Renal cortex interstitium (tissue), 15 donors: ENCODE measurements at places on chromosomes 1 and 21.

GRCh38 chr1:198678901-198679329 is 40.1 kb downstream of the PTPRC start:
- DNase-seq = no peak

DNA sequence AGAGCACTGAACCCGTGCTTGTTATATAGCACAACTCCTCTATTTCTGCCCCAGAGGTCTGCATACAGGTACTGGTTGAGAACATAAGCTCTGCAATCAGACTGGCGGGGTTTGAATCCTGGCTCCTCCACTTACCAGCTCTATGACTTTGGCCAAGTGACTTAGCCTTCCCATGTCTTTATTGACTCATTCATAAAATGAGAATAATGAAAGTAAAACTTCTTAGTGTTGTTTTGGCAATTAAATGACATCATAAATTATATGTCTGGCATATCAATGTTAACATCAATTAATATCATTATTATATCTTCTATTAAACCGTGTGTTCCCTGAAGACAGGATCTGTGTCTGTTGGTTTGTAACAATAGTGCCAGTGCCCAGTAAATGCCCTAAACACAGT is 4.3 kb downstream of the INKA2 start:
- DNase-seq = no peak

GRCh38 chr21:21332492-21332891 is 334.3 kb downstream of the NCAM2 start:
- DNase-seq = no peak

- no peak for DNase-seq
Observed at GRCh38 chr1:167130829-167131510, 37.1 kb downstream of the STYXL2 start.

GRCh38 chr1:100661176-100661575 is 58.4 kb upstream of the VCAM1 start:
- DNase-seq = no peak

DNA sequence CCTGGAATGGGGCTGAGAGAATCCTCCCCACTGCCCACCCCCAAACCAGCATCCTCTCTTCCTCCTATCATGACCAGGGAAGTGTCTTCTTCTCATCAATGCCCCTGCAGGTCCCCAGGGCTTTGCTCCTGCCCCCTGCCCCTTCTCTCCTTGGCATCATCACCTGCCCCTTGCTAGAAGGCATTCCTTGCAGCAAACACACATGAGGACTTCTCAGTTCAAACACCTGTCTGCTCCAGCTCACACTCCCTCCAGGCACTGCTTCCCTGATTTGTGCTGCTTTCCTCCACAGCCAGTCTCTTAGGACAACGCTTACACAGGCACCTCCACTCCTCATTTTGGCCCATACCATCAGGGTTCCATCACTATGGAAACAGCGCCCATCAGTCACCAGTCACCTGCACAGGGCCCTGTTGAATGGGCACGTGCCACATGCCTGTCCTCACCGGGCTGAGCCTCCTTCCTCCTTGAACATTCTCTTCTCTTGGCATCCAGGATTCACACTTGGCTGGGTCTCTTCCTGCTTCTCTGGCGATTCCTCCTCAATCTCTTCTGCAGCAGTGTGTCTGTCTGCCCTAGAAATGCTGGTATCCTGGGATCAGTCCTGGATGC is 81.9 kb upstream of the EDN2 start:
- DNase-seq = no peak

GRCh38 chr1:10467078-10467477 is 5.3 kb downstream of the DFFA start:
- no peak for DNase-seq

DNA sequence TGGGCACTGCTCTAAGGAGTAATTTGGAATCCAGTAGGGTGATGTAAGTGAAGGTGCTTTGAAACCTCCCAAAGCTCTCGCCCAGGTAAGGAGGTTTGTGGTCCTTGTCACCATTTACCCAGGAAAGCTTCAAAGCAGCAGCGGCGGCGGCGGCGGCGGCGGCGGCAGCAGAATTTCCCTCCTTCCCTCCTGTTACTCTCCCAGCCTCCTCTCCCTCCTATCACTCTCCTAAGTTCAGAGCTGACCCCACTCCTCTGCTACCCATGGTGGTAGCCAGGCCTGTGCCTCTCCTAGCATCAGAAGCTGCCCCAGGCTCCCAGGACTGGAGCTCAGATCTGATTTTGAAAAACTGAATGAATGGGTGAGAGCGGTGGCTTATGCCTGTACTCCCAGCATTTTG is 60.7 kb downstream of the ACBD3 start:
- DNase-seq = no peak

DNA sequence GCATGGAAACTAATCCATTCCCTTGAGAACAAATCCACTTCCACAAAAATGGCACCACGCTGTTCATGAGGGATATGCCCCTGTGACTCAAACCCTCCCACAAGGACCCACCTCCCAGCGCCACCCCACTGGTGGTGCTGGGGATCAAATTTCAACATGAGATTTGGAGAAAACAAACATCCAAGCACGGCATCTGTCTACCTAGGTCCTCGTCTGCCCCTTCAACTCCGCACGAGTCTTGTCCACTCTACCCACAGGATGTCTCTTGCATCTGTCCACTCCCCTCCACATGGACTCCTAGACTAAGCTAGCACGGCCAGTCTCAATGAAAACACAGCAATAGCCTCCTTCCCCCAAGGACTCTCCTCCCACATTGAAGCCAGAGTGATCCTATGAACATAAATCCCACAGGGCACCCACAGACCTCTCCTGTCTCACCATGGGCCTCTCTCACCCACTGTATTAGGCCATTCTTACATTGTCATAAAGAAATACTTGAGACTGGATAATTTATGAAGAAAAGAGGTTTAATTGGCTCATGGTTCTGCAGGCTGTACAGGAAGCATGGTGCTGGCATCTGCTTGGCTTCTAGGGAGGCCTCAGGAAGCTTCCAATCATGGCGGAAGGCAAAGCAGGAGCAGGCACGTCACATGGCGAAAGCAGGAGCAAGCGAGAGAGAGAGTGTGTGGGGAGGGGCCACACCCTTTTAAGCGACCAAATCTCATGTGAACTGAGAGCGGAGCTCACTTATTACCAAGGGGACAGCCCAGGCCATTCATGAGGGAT is 101.4 kb downstream of the TOMM20 start:
- no peak for DNase-seq

GRCh38 chr1:204198348-204199340 is 2.4 kb upstream of the KISS1 start:
- DNase-seq = no peak

DNA sequence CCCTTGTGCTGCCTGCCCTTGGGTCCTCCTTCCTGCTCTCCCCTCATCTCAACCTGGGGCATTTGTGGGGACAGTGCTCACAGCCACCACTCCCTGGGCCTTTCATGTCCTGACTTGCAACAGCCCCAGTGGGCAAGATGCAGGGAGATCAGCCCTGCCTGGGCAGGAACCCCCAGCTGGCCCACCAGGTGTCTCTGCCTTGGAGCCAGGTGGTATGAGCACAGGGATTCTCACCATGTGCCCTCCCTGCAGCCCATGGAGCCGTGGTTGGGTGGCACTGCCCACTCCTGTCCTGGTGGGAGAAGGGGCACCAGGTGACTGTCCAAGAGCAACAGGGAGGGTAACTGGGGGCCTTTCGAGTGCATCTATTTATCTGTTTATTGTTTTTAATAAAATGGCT is 100.4 kb downstream of the AJAP1 start:
- DNase-seq = no peak

GRCh38 chr1:200542162-200542561 is 78.4 kb downstream of the KIF14 start:
- DNase-seq = no peak

- DNase-seq = no peak
Observed at GRCh38 chr1:209611771-209612570, 28.5 kb downstream of the CAMK1G start.

- no peak for DNase-seq
Observed at GRCh38 chr21:21722731-21723130, 724.5 kb downstream of the NCAM2 start.

DNA sequence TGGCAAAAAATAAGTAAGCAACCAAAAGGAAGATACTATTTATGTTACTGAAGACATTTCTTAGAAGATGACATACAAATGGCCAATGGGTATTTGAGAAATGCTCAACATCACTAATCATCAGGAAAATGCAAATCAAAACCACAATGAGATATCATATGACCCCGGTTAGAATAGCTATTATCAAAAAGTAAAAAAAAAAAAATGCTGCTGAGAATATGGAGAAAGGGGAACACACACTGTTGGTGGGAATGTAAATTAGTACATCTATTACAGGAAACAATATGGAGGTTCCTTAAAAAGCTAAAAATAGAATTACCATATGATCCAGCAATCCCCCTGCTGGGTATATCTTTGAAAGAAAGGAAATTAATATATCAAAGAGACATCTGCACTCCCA is 34.3 kb upstream of the CREG1 start:
- no peak for DNase-seq

DNA sequence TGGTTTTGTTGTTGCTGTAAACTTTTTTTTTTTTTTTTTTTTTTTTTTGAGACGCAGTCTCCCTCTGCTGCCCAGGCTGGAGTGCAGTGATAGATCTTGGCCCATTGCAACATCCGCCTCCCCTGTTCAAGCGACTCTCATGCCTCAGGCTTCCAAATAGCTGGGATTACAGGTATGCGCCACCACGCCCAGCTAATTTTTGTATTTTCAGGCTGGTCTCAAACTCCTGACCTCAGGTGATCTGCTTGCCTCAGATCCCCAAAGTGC is 78.9 kb upstream of the SLC45A1 start:
- no peak for DNase-seq

- DNase-seq = no peak
Observed at GRCh38 chr1:43979528-43980254, 681 bp downstream of the B4GALT2 start.

GRCh38 chr1:15523104-15524020 is 653 bp downstream of the CASP9 start:
- DNase-seq = no peak

- no peak for DNase-seq
Observed at GRCh38 chr21:40846103-40846502, 855 bp downstream of the DSCAM start.

- no peak for DNase-seq
Observed at GRCh38 chr1:200380589-200381021, 29.2 kb downstream of the ZNF281 start.

- peak; percentile 35 for DNase-seq
Observed at GRCh38 chr1:21508580-21509350, 458 bp upstream of the ALPL start.

GRCh38 chr1:160066829-160067745 is 2.9 kb downstream of the KCNJ10 start:
- DNase-seq = no peak

DNA sequence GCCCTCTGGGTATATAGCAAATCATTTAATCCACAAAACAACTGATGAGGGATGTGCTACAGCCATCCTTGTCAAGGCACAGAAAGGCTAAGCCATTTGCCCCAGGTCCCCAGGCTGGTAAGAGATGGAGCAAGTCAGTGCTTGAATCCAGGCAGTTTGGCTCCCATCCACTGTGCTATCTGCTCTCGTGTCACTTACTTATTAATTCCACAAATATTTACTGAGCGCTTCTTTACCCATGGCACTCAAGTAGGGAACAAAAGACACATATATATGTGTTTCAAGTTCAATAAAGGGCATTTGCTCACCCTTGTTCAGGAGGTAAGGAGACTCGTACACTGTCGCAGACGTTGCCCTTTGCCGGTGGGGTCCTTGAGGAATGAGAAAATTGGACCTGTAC is 38.6 kb upstream of the MPZL1 start:
- no peak for DNase-seq

GRCh38 chr1:165633614-165634013 is 2.6 kb downstream of the MGST3 start:
- DNase-seq = no peak

GRCh38 chr1:91160363-91161075 is 138.7 kb upstream of the ZNF644 start:
- DNase-seq = no peak
